ENCODE measurements at places on chromosomes 13 and 19. TPM values are rescaled to one million over a fixed set of nuclear protein-coding genes. Genes with fewer than 3 reads are reported as not detected.

The IQCN gene
- 18.1 TPM for total RNA-seq

The GIPR gene
- total RNA-seq = 3.0 TPM

The RASIP1 gene
- total RNA-seq = 0.55 TPM

DNA sequence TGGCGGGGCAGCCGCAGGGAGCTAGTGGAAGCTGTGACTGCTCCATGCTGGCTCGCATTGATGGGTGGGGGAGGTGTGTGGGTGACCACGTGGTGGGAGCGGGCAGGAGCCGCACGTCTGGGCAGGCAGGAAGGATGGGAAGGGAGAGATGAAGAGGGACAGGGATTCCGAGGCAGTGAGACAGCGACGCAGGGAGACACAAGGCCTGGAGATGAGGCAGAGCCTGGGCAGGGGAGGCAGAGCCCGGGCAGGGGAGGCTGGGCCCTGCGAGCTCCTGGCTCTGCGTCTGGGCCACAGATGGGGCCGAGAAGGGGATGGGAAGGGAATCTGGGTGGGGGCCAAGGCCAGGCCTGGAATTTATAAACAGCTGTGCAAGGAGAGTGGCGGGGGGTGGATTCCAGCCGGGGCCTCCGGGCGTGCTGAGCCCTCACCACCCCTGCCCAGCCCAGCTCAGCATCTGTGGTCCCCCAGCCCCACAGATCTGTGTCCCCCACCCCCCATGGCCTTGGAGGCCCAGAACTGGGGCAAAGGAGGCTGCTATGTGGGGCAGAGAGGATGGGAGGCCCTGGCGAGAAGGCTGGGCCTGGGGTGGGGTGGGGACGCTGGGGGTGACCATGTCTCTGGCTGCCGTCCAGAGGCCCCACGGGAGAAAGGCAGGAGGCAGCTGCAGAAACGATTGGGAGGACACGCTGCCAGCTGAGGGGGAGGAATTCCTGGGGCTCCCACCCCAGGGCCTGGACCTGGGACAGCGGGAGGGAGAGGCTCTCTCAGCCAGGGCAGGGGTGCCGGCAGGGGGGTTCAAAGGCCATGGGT, 6.0 kb downstream of the EHD2 start:
- no peak overlapping the region for H3K4me3 ChIP-seq
- H3K27ac ChIP-seq = no peak overlapping the region
- H3K36me3 ChIP-seq = no peaks in the 10 kb centered on the region
- no peak for DNase-seq
- no peaks in the 10 kb centered on the region for H3K4me1 ChIP-seq
- peaks cover 3% of the 10 kb centered on the region for H3K27me3 ChIP-seq

DNA sequence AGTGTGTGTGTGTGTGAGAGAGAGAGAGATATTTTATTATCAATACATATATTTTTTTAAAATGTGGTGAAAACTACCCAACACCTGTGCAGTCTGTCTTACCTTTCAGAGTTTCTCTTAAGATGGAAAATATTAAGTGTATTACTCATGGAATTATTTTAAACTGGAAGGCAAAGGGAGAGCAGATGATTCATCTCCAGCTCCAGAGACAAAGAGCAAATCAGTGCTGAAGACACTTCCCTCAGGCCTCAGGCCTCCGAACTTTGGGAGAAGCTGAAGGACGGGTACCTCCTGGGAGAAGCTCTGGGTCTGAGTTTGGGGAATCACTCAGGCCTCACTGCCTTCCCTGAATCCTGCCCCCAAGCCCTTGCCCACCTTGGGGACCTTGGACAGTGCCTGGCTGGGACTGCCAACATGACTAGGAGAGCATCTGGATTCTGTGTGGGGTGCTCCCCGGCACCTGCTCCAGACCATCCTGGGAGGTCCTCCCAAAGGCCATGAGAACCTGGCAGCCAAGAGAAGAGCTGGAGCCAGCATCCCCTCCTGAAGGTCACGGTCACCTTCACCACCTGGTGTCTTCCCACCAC, 170.4 kb upstream of the UBL3 start:
- no peaks in the 10 kb centered on the region for H3K36me3 ChIP-seq
- H3K4me1 ChIP-seq = no peaks in the 10 kb centered on the region
- no peaks in the 10 kb centered on the region for H3K27me3 ChIP-seq
- no peak for DNase-seq
- no peak overlapping the region for H3K27ac ChIP-seq
- no peak overlapping the region for H3K4me3 ChIP-seq

DNA sequence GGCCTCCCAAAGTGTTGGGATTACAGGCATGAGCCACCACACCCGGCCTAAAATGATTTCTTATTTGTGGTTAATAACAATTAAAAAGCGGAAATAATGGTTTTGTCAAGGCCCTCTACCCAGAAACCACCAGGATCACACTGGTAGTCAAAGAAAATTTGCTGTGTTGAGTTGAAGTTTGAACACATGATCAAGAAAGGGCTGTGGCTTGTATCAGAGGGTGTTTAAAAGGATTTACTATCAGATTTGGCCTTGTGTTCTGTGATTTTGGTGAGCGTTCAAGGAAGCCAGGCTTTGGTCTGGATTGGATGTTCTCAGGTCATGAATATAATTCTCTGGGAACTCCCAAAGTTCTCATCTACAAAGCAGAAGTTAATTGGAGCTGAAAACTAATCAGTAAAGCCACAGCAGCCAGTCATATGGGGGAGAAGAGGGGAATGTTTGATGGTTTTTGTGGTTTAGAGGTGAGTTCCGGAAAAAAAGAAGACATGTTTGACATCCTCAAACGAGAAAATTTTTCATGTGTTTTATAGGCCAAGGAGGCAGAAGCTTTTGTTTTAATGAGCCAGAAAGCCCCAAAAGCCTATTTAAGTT, 10.6 kb upstream of the ZNF556 start:
- no peak for DNase-seq
- H3K27me3 ChIP-seq = no peaks in the 10 kb centered on the region
- peak overlapping the region; percentile 23 for H3K27ac ChIP-seq
